ENCODE measurements at places on chromosomes 2 and 18. TPM values are rescaled to one million over a fixed set of nuclear protein-coding genes. Genes with fewer than 3 reads are reported as not detected.

The AQP4 gene
- not detected for total RNA-seq

The CDCA7 gene
- 29.3 TPM for total RNA-seq

The TSN gene
- 40.7 TPM for total RNA-seq

The B3GNT7 gene
- total RNA-seq, result 0.50 TPM

The CYTIP gene
- total RNA-seq, result not detected

The MYOM1 gene
- total RNA-seq, result 0.15 TPM

The ASXL3 gene
- total RNA-seq, result 0.45 TPM

The NIFK gene
- total RNA-seq, result 21.9 TPM

The UGT1A10 gene
- not detected for total RNA-seq

The GNAL gene
- total RNA-seq, result 0.34 TPM

The TDRD15 gene
- not detected for total RNA-seq

The PRKAG3 gene
- not detected for total RNA-seq

The EML6 gene
- under 0.01 TPM for total RNA-seq

The FZD7 gene
- 30.6 TPM for total RNA-seq

The PRSS56 gene
- not detected for total RNA-seq

The DNAJC5G gene
- total RNA-seq, result not detected

The GAREM2 gene
- 0.45 TPM for total RNA-seq

The CDH2 gene
- 12.0 TPM for total RNA-seq

The CLEC4F gene
- total RNA-seq, result not detected

The GALNT13 gene
- total RNA-seq, result 0.15 TPM

The KIAA2012 gene
- total RNA-seq, result not detected

All from bronchus fibroblast of lung (primary cell).